ENCODE measurements at places on chromosomes 4 and X.

GRCh38 chr4:76420762-76421581, at the start of gene CCDC158:
Gene CCDC158, minus strand, starts transcription at chr4:76421141. Its CDS starts 17,934 bp downstream, at chr4:76403207.
- DNase-seq: peak; percentile 31

GRCh38 chr4:184803874-184804273, 21.9 kb downstream of the ACSL1 start:
- no peak for DNase-seq

- DNase-seq: peak; percentile 58
Observed at GRCh38 chr4:53015681-53016080, 153.6 kb downstream of the RASL11B start.

GRCh38 chr4:106201373-106201772, 114.6 kb downstream of the TBCK start:
- no peak for DNase-seq

GRCh38 chr4:165723051-165723795, 149.8 kb upstream of the TLL1 start:
- no peak for DNase-seq

DNA sequence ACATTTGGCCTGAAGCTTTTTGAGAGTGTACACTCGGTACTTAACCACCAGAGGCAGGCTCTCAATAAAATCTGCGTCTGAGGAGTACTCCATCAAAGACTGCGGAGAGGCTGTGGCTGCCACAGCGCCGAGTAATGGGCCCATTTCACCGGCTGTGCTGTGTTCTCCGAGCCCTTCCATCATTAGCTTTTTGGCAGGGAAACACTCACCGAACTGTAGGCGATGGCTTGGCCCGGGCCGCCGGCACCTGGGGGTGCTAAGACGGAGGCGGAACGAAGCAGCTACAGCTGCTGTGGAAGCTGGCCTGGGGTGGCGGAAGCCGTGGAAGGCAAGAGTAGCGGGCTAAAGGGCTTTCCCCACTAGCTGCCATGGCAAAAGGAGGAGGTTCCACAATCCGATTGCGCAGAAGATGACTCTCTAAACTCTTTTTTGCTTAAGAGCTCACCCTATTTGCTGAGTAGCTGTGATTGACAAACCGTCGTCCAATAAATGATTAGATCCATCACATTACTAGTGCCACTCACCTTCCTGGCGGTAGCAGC, 48.5 kb upstream of the PABPC1L2A start:
- DNase-seq: no peak

DNA sequence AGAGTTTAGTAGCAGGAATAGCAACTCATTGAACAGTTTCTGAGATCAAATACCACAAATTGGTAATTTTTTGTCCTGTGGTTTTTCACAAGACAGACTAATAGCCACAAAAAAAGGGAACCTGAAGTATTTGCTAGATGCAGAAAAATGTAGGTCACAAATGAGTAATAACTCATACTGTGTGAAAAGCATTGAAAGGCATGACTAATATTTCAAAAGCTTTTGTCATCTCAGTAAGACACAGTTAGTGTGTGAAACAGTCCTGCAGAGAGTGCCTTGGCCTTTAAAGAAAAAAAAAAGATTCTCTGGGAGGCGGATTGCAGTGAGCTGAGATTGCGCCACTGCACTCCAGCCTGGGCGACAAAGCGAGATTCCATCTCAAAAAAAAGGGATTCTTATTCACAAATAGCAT, 31.4 kb upstream of the SLC25A31 start:
- no peak for DNase-seq

DNA sequence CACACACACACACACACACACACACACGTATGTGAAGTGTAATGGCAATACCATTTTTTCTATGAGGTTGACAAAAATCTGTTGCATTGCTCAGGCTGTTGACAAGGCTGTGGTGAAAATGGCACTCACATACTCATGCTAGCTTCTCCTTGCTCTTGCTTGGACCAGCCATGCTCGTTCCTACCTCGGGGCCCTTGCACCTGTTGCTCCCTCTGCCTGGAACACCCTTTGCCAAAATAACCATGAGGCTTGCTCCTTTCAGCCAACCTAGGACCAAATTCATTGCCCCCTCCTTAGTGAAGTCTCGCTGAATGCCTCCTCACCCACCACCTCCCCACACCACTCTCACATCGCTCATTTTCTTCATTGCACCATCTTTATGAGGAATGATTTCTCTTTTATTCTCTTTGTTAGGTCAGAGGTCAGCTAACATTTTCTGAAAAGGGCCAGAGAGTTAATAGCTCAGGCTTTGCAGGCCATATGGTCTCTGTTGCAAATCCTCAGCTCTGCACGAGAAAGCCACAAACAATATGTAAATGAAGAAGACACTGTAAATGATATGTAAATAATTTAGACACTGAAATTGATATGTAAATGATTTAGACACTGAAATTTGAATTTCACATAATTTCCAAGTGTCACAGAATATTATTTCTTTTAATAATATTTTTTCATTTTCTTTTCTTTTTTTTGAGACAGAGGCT, 13.3 kb downstream of the SLC38A5 start:
- no peak for DNase-seq

- DNase-seq: no peak
Observed at GRCh38 chr4:156959298-156959702, 12.3 kb downstream of the PDGFC start.

DNA sequence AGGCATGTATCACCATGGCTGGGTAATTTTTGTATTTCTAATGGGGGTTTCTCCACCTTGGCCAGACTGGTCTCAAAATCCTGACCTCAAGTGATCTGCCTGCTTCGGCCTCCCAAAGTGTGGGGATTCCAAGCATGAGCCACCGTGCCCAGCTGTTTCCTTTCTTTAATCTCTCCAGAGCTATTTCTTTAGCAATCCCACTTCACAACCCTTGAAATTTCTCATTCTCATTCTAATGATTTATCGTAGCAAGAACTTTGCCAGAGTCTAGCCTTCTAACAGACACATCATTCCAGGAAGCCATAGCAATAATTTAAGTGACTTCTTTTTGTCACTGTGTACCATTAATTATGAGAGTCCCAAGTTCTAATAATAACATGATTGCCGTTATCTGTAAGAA, 68.6 kb downstream of the RXFP1 start:
- DNase-seq: no peak

DNA sequence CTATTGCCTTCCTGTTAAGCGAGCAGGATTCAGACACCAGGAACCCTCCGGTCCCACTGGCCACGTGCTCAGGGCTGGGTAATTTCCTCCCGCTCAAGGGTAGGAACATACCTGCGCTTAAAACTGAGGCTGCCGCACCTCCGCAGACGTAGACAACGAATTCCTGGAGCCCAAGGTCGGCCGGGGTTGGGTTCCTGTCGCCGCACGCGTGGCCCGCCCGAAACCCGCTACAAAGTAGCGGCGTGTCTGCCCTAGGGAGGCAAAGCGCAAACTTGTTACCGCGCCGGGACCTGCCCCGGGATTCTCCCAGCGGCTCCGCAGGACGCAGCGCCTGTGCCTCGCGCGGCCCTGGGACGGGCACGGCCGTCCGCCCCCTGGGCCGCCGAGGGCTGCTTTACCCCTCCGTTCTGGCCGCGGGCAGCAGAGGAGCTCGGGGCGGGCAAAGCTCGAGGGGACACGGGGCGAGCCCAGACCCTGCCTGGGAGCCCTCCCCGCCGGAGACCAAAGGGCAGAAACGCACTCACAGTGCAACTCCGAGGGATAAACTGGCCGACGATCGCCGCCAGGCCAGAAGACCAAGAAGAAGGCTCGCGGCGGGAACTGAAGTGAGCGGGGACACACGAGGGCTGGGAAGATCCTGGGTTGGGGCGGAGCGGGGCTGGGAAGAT, at the start of gene ERVMER34-1:
TSS of gene ERVMER34-1 (minus strand) at position 607 of the 668 bp plus-strand sequence. CDS start 5,905 bp downstream, outside the sequence.
- DNase-seq: peak; percentile 40

GRCh38 chr4:6097581-6097980, 79.3 kb upstream of the C4orf50 start:
- DNase-seq: no peak

- no peak for DNase-seq
Observed at GRCh38 chrX:118565853-118566252, 70.2 kb downstream of the DOCK11 start.

DNA sequence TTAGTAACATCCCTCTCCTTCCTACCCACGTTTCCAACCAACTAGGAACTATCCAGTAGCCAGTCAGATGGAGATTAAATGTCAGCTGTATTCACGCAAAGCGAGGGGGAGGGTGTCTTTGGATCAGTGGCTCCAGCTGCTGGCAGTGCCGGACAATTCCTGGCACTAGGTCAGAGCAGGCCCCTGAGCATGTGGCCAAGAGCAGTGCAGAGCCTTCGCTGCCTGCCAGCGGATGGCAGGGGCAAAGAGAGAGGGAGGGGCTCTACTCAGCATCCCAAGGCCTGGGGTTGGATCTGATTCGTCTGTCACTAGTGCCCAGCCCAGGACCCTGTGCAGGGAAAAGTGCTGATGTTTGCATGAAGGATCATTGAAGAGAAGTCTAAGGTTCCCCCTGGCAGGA, 28.7 kb upstream of the JAKMIP1 start:
- peak; percentile 77 for DNase-seq

- no peak for DNase-seq
Observed at GRCh38 chr4:146029939-146030710, 91.5 kb upstream of the ZNF827 start.

DNA sequence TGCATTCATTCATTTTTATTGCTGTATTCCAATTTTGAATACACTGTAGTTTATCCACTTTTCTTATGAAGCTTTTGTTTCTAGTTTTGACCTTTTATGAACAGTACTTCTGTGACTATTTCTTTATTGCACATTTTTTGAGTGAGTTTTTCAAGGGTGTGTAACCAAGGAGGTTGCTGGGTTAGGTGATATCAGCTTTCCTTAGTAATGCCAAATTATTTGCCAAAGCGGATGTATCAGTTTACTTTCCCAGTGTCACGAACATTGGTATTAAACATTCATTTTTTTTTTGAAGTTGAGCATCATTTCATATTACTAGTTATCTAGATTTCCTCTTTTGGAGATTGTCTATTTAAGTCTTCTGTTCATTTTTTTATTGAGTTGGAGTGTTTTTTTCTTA, 32.9 kb downstream of the STIM2 start:
- no peak for DNase-seq

DNA sequence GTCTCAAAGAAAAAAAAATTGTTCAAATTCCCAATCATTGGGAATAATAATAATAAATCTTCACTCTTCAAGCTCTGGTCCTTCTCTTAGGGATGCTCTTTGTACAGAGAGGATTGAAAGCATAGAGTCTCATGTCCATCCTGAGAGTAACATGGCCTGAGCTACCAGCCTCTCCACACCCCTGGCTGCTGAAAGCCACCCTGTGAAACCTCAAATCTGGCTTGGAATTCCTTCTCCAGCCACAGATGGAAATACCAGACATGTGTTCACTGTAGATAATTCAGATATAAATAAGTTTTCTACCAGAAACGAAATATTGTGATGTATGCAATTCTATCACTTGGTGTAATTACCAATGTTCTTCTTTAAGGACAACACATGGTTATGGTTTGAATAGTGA, 140.6 kb downstream of the ARSF start:
- no peak for DNase-seq

GRCh38 chr4:78928835-78929234, 10.4 kb downstream of the PAQR3 start:
- no peak for DNase-seq

DNA sequence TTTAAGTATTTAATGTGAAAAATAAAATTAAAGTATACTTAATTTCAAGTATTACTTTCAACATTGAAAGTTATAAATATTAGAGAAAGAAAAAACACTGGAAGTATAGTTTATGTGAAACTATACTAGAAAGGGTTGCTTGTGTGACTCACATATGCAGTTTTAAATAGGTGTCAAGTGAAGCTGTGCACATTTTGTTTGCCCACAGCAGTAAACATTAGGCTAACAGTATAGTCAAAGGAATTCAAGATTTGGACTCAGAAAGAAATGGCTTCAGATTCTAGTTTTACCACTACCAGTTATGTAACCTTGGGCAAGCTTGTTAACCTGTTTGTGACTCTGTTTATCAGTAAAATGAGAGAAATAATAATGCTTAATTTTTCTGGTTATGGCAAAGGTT, 148.2 kb downstream of the FAM47B start:
- DNase-seq: no peak

GRCh38 chr4:15893962-15894361, 44.6 kb downstream of the FGFBP1 start:
- no peak for DNase-seq

- DNase-seq: no peak
Observed at GRCh38 chr4:107799669-107800450, 24.9 kb upstream of the SGMS2 start.

DNA sequence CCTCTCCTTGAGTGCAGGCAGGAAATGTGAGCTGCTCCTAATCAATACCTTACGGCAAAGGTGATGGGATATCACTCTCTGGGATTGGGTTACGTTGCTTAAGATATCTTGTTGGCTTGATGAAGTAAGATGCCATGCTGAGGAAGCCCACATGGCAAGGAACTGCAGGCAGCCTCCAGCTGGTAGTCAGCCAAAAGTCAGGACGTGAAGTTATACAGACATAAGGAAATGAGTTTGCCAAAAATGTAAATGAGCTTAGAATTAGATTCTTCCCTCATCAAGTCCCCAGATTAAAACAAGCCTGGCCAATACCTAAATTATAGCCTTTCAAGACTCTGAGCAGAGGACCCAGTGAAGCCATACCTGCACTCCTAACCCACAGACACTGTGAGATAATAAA, 155.0 kb downstream of the QDPR start:
- DNase-seq: no peak

Measured in BE2C (cell line).